Right cardiac atrium (tissue), 5 donors: ENCODE measurements at places on chromosomes 4 and X.

DNA sequence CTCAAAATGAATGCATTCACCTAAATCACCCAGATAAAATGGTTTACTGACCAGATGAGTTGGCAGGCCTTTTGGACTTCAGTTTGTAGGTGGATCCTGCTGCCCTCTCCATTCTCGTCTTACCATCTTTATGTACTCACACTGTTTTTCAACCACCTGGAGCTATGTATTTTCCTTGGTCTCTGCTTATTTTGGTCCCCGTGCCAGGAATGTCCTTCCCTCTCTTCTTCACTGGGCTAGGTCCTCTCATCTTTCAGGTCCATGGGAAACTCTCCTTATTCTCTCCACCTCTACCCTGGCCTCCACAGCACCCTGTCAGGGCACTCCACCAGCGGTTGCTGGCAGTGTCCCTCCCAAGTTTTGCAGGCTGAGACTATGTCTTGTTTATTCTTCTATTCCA lies 2.6 kb downstream of the GPRIN3 start:
- no peak for DNase-seq

DNA sequence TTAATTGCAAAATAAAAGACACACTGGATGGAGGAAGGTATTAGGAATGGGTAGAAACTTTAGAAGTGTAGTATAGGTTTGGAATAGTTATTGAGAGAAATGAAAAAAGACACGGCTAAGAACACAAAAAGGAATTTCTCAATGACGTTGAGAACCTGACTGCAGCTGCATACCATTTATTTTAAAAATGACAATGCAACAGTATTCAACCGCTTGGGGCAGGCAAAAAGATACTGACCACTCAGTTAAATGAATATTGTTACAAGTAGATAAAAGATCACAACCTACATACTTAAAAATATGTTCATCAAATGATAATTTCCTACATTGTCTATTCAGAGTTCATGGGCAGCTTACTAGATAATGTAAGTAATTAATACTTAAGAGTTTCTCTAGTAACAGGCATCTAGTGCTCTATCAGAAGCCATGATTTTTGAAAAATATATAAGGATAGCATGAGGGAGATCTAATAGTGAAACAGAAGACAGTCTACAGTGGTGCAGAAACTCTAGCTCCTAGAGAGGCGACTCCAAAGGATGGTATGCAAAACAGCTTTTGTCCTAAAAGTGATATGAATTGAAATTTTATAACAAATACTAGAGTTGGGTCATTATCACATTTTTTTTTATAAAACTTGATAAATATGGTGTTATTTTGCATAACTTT lies 216.2 kb upstream of the VEGFC start:
- no peak for DNase-seq

DNA sequence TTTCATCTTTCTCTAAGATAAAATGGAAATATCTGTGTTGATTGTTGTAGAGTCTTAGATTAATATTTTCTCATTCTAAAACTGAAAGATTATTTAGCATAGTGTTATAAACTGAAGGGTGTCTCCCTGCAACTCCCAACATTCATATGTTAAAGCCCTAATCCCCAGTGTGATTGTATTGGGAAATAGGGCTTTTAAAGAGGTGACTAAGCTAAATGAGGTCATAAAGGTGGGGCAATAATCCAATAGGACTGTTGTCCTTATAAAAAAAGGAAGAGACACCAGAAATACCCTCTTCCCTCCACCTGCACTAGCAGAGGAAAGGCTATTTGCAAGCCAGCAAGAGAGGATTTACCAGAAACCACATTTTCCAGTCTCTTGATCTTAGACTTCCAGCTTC lies 1626.4 kb downstream of the C4orf33 start:
- no peak for DNase-seq

DNA sequence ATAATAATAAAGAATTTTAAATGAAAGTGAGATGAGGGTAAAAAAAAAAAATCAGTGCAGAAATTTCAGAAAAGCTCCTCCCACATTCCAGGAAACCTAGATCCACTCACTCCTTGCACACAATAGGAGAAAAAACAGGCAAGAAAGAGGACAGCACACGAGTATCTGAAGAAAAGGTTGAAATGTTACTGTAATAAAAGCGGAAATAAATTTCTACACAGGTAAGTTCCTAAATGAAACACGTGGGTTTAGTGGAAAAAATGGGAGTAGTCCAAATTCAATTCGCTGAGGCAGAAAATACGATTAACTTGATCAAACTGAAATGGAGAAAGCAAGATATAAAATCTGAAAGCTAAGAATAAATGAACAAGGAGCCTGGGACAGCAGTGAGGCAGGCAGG lies 2.0 kb upstream of the ACE2 start:
- DNase-seq: no peak

- no peak for DNase-seq
Measured at GRCh38 chr4:107896158-107896645, 35.1 kb upstream of the CYP2U1 start.

DNA sequence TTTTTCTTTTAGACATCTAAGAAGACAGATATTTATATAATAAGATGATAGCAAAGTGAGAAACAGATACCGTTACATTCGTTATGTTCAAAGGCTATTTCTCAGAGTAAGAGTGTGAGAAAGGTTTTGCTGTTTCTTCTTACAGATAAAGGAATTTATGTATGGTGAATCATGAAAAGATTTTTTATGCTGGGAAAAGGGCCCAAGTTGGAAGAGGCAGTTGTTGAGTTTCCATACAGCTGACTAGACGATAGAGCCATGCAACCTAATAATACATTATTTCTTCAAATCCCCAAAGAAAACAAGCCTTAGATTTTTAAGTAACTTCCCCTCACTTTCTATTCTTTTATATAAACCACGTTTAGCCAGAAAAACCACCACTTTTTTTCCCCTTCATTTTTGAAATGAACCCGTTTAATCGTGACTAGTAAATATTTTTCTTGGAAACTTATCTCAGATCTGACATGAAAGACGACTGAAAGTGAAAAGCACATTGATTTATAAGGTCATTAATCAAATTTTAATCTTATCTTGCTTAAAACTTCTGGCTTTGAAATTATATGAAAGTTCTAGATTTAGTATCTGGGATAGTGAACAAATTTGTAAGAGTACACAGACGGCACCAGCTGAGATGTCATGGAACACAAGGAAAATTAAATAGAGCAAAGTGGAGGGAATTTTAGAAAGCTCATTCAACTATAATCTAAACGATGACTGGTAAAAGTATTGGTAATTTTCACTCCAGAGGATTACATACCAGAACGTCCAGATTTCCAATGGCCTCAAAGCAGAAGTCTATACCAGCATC lies 10.9 kb downstream of the ADH6 start:
- no peak for DNase-seq

DNA sequence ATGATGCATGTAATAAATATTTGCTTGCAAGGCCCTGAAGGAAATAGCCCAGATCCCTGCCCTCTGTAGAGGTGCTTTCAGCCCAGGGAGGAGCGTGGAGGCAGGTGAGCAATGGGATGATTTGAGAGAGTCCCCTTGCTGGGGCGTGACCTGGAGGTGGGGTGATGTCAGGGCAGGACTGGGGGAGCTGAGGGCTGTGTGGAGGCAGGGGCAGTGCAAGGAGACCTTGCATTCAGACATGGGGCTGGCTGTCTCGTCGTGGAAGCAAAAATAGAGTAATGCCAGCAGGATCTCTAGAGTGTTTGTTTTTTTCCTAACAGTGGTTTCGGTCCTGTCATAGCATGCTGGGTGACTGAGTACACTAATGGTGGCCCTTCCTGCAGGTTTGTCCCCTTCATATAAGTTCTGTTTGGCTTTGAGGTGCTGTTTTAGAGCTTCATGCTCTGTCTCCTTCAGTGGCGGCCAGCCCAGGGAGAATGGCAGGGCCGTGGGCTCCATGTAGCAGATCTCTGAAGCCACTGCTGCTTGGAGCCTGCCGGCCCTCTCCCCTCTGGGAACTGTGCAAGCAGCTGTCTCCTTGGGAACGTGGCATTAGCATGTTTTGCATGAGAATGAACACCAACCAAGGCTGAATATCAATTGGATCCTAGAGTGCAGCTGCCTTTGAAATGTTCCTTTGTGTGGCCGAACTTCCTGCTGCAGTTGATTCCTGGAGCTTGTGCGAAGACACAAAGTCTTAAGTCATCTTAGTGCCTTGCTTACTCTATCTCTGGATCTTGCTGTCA lies 39.3 kb upstream of the CLDN34 start:
- no peak for DNase-seq

- no peak for DNase-seq
Measured at GRCh38 chr4:107213880-107214279, 177.8 kb upstream of the DKK2 start.

GRCh38 chr4:140005699-140006098 lies 148.3 kb downstream of the MAML3 start:
- DNase-seq: no peak

DNA sequence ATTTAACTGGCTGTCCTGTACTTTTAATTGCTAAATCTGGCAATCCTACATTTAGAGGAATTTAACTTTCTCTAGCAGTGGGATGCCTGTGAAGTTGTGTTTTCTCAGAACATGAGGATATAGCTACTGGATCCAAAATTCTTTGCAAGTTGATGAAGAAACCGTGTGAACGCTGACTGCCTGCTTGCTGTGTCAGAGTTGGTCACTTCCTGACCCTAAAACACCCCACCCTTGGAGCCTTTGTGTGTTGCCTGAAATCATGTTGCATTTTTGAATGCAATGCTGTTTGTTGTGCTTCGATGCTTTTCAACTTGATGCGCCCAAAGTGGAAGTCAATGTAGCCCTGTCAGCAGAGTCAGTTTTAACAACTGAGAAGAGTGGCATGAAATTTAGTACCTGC lies 211.2 kb downstream of the ANK2 start:
- DNase-seq: no peak

DNA sequence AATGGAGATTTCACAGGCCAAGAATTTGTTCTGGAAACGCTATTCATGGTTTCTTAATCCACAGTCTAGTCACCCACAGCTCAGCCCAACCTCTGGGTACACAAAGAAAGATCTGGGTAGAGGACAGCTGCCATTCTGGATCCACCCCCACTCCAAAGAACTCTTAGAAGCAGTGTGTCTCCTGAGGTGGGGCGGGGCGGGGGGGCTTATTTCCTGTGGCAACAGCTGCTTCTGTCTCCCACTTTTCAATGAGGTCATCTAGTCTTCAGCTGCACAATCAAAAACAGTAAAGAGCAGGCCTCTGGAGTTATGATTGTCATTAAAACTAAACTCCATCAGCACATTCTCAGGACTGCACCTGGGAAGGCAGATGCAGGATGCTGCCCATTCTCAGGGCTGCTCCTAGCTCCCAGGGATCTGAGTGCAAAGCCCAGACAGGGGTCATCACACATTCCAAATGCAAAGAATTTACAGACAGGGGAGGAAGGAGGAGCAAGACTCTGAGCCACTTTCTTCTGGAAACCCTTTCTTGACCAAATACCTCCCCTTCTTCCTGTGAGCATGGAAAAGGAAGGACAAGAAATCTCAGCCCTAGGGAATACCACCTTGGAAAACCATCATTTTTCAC lies 207.3 kb downstream of the HS6ST2 start:
- no peak for DNase-seq

GRCh38 chrX:115560978-115561604 lies at the start of gene PLS3:
TSS of gene PLS3 (plus strand) at chrX:115561174. CDS start at chrX:115610251, 49,077 bp downstream.
- peak; percentile 89 for DNase-seq

DNA sequence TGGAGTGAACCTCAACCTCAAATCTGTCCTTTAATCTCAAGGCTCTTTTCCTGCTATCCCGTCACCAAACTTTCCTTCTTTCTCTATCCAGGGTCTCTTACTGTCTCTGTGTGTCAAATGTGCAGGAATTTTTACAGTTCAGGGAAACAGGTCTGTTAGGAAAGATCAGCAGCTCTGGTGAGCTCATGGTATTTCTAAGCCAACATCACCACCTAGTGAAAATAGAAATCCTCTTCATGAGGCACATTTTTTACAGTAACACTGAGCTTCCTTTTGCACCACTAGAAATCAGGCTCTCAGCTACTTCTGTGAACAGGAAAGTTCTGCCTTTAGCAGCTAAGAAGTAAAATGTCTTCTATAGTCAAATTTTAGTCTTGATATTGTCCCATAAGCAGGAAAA lies 39.6 kb downstream of the NUDT11 start:
- no peak for DNase-seq

DNA sequence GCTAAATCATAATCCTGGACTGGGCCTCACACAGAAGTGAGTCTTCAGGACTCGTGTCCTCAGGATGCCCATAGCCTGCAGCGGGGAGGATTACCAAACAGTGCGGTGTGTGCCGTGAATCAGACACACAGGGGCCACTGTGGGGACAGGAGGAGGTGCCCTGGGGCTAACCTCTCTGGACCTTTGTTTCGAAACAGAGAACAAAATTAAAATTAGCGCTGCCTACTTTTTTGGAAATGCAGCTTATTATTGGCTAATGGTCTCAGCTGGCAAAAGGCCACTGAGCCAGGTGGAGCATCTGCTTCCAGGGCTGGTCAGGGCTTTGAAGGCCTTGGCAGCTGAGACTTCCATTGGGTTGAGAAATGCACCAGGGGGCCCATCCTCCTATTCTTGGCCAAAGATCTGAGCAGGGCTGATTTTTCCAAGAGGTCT lies 236.2 kb downstream of the EVC2 start:
- no peak for DNase-seq

DNA sequence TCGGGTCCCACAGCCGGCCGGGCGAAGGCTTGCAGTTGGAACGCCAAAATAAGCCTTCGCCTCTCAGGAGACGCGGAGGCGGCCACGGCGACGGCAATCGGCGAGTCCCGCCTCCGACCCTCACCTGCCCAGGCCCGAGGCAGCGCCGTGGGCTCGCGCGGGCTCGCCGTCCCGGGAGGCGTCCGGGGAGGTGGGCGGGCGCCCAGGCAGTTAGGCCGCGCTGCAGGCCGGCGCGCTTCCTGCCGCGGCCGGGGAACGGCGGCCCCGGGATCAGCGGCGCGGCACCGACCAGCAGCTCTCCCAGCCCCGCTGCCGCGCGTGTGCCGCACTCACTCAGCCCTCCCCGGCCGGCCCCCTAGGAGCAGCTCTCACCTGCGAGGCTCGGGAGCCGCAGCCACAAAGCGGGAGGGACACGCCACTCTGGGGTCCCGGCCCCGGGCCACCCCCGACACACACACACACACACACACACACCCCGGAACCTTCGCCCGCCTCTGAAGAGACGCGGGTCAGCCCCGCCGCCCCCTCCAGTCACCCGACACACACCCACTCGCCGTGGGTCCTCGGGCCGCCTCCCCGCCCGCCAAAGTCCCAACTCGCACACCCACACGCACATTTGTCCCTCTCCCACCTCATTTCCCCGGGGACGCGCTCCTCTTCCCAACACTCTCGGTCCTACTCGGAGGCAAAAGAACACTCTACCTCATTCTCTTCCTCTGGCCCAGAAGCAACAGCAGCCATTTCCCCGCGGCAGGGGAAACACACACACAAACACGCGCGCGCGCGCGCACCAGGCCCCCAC lies at the start of gene CNOT6L:
Gene CNOT6L (minus strand): TSS at position 767 of the 802 bp plus-strand sequence. CDS start 60 bp downstream, at position 707.
- peak; percentile 92 for DNase-seq

DNA sequence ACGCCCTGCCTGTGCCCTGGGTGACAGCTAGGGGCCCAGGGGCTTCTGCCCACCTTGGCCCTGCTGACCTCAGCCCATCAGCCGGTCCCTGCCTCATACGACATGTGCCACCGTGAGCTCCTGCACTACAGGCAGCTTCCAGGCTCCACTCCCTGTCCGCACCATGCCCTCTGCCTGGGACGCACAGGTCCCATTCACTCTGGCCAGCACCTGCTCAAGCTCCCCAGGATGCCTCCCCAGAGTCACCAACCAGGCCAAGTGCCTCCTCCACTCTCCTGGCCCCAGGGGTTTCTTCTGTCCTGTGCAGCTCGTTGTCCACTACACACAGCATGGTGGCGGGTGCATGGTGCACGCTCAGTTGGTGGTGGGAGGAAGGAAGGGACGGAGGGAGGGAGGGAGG lies 20.2 kb upstream of the MRFAP1 start:
- no peak for DNase-seq
